ELF-1 (cell line): ENCODE measurements at places on chromosomes 11 and 22.

- DNase-seq = no peak
Measured at GRCh38 chr11:74937696-74938475, 11.0 kb downstream of the XRRA1 start.

DNA sequence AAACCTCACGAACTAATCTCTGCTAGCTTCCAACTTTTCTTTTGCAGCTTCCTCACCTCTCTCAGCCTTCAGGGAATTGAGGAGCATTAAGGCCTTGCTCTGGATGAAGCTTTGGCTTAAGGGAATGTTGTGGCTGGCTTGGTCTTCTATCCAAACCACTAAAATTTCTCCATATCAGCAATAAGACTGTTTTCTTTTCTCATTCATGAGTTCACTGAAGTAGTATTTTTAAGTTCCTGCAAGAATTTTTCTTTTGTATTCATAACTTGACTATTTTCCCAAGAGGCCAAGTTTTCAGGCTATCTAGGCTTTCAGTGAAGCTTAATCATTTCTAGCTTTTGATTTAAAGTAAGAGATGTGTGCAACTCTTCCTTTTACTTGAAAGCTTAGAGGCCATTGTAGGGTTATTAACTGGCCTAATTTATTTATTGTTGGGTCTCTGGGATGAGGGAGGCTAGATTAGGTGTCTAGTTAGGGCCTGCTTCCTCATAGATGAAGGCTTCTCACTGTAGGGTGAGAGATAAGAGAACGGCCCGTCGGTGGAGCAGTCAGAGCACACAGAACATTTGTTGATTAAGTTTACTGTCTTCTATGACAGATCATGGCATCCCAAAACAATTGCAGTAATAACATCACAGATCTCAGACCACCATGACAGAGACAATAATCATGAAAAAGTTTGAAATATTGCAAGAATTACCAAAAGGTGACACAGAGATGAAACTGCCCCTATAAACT lies 33.2 kb downstream of the CSF2RB start:
- no peak for DNase-seq

GRCh38 chr11:18769802-18770456 lies 21.7 kb downstream of the PTPN5 start:
- no peak for DNase-seq

DNA sequence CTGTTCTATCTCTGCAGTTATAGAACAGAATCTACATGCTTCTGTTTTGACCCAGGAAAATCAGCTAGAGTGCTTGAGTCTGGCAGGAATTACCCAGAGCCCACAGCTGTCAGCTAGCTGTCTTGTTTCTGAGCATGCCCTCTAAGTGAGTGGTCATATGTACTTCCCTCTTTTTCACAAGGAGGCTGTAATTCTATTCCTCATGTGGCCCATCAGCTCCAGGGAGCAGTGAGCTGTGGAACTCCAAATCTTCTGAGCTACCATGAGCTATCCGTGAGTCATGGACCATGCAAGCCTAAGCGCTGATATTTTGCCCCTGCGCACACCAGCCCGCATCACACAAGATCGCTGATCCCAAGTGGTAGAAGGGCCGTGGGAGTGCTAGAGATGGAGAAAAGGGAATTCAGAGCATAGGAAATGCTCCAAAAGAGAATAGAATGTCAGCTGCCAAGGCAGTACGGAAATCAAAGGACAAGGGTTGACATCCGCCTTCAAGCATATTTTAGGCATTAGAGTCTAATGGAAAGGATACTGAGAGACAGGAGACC lies 5.4 kb downstream of the FJX1 start:
- DNase-seq = no peak

DNA sequence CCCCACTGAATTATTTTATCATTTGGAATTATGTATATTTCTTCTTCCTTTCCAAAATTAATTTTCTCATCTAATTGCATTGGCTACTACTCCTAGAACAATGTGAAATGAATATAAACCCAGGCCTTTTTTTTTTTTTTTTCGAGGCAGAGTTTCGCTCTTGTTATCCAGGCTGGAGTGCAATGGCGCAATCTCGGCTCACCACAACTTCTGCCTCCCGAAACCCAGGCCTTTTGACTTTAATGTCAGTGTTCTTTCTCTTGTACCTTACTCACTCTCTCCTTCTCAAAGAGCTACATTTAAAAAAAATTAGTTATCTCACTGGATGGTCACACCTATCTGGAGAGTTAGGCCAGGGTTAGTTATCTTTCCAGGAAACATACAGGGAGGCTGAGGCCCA lies 35.3 kb upstream of the LRRC32 start:
- no peak for DNase-seq

- no peak for DNase-seq
Measured at GRCh38 chr11:26019386-26019785, 312.5 kb upstream of the ANO3 start.

GRCh38 chr22:48098921-48099245 lies 1336.4 kb downstream of the TBC1D22A start:
- DNase-seq = no peak
